ENCODE measurements at places on chromosomes 2 and 18. TPM values are rescaled to one million over a fixed set of nuclear protein-coding genes. Genes with fewer than 3 reads are reported as not detected.

DNA sequence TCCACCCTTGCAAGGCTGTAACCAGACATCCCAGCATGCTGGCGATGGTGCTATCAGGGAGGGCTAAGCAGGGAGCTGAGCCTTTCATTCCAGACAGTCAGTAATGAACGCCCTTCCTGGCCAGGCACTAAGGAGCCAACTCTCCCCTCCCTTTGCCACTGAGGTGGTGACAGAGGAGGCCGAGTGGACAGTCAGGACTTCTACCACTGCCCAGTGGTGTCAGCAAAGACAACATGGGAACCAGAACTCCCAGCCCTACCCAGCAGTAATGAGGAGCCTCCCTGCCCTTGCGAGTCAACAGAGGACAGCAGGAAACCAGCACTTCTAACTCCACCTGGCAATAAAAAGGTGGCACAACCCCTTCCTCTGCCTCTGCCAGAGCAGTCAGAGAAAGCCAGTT lies 68.6 kb downstream of the ZAP70 start:
- no peak for DNase-seq

Gene SMAD2
- 118 TPM for total RNA-seq

DNA sequence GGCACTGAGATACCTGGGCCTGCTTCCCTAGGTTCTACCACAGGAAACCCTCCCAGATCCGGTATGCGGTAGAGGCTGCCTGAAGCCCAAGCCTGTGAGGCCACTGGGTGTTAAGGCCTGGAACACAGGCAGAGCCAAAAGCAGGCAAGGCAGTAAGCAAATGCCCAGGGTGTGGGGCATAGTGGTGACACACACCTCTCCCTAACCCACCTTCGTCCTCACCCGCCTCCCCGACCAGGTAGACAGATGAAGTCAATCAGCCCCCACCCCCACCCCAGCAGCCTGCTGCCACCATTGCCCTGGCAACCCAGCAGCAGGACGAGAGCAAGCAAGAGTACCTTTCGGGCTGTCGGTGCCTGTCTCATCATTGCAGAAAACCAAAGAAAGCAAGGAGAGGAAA lies 6.1 kb downstream of the DCTN1 start:
- no peak for DNase-seq

GRCh38 chr2:64153811-64154210 lies 9.6 kb upstream of the PELI1 start:
- DNase-seq = no peak

Gene SOX11
- total RNA-seq = not detected

Measured in thyroid gland (tissue), 4 donors.